RWPE1 (cell line): ENCODE measurements at places on chromosomes 4 and X.
A peak's percentile ranks its signal among the peaks of the same experiment; 100 is the strongest.

- no peak for DNase-seq
These were observed 172.2 kb downstream of the GABRB1 start for GRCh38 chr4:47203593-47203992.

- DNase-seq: peak; percentile 28
These were observed at the start of gene HS3ST1 for GRCh38 chr4:11428231-11428898. Gene HS3ST1 (minus strand): TSS chr4:11428894. CDS start chr4:11400005, 28,889 bp downstream.

DNA sequence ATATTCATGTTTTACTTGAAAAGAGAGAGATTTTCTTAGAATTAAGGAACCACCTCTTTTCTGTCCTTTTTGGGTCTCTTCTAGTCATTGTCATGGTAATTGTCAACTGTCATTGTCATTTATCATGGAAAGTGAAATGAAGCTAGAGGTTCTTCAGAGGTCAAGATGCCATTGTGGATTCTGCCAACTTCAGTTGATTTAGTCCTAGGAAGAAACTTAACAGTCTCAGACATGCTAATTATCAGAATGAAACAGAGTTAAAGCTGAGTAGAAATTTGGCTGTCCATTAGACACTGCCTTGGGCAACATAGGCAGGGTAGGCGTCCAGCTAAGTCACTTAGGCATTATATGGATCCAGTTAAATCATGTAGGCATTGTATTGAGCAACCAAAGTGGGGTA lies 796.1 kb upstream of the ADGRL3 start:
- DNase-seq: no peak

DNA sequence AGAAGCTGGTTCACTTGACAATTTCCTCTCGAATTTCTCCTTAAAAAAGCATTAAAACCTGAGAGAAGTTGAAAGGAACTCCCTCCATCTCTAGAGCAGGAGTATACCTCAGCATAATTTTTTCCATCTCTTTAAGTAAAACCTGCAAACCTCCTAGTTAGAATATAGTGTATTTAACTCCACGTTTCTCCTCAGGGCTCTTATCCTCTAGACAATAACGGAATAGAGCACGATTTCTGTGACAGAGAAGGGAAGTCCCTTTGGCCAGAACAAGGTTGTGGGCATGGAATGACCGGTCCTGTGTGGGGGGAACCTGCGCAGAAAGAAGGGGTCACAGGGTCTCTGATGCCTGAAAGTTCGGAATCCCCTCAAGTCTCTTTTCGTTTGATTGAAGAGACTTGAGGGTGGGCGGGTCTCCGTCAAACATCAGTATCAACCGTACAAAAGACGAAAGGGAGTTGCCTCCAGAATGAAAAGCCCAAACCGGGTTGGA lies 697 bp downstream of the ZNF280C start:
- no peak for DNase-seq

DNA sequence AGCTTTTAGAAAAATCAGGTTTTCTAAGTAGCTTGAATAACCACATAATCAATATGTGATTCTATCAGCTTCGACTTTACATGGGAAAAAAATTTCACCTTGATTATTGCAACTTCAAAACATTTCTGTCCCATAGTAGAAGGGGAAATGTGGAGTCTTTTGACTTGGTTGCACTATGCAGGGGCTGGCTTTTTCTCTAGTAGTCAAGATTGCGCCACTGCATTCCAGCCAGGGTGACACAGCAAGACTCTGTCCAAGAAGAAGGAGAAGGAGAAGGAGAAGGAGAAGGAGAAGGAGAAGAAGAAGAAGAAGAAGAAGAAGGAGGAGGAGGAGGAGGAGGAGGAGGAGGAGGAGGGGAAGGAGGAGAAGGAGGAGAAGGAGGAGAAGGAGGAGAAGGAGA lies 84.9 kb downstream of the MAML3 start:
- DNase-seq: no peak

DNA sequence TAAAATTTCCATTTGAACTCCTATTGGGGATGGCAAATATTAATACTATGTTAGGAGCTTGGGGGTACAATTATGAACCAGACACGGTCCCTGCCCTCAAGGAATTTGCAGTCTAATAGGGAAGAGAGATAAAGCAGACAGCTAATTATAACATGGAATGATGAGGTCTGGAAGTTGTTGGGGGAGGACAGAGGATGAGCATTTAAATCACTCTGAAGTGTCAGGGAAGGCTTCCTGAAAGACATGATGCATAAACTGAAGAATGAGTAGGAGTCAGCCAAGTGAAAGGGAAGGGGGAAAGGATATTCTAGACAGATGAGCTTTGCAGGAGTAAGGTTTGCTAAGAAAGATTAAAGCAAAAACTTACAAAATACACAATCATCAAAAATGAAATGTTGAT lies 15.9 kb downstream of the PLAC1 start:
- no peak for DNase-seq

DNA sequence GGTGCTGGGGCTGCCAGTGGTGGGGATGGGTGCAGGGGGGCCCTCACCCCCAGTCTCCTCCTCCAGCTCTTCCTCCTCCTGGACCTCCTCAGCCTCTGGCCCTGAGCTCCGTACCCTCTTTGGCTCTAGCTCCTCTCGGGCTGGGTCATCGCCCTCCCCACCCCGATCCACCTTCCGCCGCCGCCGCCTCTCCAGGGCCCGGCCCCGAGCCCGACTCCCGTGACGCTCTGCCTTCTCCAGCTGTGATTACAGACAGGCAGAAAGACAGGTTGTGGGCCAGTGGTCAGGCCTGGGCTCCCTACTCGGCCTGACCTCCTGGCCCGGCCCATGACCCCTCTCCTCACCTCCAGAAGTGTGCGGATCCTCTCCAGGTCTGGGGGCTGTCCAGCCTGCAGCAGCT lies 31.9 kb downstream of the KDM5C start:
- no peak for DNase-seq

DNA sequence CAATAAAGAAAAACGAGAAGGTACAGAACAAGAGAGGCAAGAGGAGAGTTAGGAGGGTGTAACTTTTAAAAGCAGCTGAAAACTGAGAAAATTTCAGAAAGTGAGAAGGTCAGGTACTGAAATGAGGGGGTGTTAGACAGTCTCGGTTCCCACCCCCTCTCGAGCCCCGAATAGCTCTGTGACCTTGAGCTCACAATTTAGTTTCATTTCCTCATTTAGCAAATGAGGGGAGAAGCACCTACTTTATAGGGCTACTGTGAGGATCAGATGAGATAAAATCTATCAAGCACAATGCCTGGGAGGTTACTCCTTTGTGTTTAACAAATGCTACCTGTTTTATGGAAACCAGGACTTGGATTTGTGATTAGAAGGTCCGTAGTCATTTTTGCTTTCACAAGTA lies 4.9 kb downstream of the UGT8 start:
- no peak for DNase-seq

GRCh38 chr4:173827707-173828106 lies 297.7 kb upstream of the HAND2 start:
- DNase-seq: no peak

DNA sequence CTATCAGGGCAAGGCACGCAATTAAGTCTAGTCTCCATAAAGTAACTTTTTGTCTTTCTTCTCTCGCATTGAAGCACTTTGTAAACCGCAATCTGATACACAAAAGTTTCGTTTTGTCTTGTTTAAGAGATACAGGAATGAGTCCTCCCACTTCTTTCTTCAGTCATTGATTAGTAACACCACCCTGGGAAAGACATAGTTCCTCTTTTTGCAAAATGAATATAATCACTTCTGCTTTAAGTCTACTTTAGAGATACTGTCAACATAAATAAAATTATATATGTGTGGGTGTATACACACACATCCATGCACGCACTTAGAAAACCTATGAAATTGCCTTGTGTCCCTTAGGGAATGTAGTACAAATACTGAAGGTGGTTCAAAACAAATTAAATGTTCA lies 11.7 kb downstream of the COQ2 start:
- DNase-seq: no peak

DNA sequence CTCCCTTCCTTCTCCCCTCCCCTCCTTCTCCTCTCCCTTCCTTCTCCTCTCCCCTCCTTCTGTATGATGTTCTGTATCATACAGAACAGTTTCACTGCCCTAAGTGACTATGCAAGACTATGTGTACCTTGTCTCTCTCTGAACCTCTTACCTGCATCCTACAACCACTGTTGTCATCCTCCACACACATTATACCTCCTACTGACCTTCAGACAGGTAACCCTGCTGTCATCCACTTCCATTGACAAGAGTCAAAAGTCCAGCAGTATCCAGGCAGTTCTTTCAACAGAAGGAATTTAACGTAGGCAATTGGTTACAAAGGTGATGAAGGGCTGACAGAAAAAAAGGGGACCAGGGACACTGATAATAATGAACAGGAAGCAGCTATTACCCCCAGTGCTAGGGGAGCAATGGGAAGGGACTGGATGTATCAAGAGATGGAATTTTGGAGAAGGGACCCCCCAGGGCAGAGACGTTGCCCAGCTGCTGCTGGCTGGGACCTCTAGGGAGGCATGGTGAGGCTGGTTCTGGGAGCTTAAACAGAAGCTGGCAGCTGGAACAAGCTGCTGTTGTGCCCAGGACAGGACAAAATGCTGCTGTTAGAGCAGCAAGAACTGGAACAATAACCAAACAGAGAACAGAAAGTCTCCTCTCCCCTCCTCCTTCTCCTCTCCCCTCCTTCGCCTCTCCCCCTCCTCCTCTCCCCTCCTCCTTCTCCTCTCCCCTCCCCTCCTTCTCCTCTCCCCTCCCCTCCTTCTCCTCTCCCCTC lies 84.7 kb downstream of the DCTD start:
- no peak for DNase-seq

- DNase-seq: no peak
These were observed 1.2 kb downstream of the IRS4 start for GRCh38 chrX:108735091-108735678.

GRCh38 chr4:59608466-59608865 lies 1591.7 kb upstream of the ADGRL3 start:
- DNase-seq: peak; percentile 17

GRCh38 chr4:123060039-123060770 lies 137.8 kb upstream of the NUDT6 start:
- DNase-seq: no peak

DNA sequence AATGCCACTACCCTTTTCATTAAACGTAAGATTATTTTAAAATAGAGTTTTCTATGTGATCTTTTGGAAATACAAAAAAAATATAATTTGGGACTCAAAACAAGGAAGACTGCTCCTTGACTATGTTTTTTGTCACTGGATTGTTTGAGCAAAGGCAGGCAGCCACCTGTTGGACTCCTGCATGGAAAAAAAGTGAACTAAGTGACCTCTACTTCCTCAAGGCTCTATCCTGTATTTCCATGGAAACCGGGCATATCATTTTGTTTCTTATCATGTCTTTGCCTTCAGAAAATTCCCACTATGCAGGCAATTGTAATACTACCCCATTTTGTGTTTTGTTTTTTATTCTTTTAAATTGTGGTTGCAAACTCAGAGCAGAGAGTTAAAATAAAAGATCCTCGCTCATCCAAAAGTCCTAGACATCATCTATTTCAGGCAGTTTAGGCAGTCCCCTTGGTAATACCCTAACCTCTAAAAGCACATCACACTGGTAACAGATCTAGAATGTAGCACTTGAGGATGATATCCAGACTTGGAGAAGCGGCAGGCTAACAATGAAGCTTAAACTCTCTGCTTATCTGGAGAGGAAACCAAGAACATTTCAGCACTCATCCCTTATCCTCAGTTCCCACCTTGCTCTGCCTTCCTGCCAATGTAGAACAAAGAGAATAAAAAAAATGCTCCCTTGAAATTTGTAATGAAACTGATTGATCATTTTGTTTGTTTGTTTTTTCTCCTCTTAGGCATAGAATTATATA lies 165.7 kb downstream of the BANK1 start:
- no peak for DNase-seq

GRCh38 chrX:12790885-12791256 lies 341 bp upstream of the PRPS2 start:
- DNase-seq: no peak

DNA sequence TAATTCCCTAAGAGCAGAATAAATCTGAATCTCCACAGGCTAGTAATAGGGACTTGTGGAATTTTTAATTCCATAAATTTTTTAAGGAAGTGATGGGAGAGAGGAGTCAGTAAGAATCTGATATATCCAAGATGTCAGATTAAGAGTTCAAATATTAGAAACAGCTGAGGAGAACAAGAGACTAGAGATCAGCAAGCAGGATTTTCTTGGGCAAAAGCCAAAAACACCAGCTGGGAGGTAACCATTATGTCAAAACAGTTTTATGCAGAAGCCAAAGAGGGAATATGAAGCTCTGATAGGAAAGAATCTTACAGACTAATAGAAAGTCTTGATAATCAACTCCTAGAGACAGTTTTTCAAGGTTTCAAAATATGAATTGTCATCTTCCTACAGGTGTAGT lies 72.2 kb upstream of the RBPJ start:
- DNase-seq: no peak

- no peak for DNase-seq
These were observed 765 bp downstream of the CFAP97 start for GRCh38 chr4:185202984-185203485.

- no peak for DNase-seq
These were observed 1112.5 kb downstream of the TECRL start for GRCh38 chr4:63296773-63297172.

DNA sequence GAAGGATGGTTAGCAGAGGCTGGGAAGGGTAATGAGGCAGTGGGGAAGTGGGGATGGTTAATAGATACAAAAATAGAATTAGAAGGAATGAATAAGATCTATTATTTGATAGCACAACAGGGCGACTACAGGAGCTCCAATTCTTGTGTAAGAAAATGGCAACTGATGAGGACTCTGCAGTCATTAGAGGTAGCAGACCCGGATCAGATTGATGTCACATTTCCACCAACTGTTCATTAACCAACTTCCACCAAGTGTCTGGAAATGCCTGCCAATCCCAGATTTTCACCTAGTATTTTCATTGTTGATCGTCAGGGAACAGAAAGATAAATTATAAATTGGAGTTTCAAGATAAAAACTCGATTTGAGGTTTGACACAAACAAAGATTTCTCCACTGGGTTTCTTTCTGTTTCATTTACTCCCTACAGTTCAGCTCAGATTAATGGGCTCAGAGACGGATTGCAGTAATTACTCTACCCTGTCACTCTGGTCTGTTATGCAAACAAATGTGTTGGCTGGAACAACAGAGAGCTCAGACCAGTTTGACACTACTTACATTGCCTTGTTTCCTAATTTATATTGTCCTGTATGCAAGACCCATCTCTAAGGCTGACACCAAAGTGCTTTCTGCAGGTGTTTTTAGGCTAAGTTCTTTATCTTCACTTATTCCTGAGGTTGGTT lies 909.2 kb upstream of the PRKX start:
- no peak for DNase-seq

- DNase-seq: no peak
These were observed 125.2 kb downstream of the ELOVL6 start for GRCh38 chr4:110073053-110073845.

DNA sequence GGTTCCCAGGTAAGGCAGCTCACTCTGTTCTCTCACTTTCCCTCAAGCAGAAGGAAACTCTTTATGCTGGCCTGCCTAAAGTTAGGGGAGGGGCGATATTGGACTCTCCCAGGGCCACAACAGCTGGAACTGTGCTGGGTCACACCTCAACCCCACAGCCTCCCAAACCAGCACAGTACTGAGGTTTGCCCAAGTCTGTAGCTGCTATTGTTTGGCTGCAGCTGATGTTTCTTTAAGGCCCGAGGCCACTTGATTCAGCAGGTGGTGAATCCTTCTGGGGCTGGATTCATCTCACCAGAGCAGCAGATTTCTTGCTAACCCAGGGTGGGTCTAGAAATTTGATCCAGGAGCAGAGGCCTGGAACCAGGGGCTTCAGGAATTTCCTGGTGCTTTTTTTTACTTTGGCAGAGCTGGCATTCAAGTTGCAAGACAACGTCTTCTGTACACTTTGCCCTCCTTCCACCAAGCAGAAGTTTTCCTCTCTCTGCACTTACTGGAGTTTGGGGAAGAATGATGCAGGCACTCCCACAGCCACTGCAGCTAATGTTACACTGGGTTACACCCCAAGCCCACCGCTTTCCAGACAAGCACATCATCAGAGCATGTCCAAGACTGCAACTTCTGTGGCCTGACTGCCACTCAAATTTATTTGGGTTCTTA lies 544.7 kb upstream of the NDST4 start:
- no peak for DNase-seq
